Stimulated activated CD4-positive, alpha-beta T cell treated with anti-CD3 and anti-CD28 coated beads, Interleukin-1b, Interleukin-23, amount 100 ng/mL, for 4 hours (primary cell): ENCODE measurements at places on chromosomes 4 and X.

DNA sequence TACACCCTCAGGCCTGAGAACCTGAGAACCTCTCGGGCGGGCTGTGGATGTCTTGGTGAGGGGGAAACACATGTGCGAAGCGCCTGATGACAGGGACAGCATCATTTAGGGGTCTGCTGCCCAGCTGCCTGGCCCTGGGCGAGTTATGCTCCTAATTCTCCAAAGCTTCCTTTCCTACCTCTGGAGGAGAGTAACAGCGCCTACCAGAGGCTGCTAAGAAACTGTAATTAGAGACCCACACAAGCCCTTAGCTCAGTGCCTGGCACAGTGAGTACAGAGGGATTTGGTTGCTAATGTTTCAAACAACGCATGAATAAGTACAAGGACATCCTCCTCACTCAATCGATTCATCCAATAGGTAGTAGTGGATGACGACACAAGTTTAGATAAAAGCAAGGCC lies 40.4 kb downstream of the BCOR start:
- no peak for DNase-seq

GRCh38 chr4:146158036-146158745 lies 17.3 kb upstream of the LSM6 start:
- no peak for DNase-seq

DNA sequence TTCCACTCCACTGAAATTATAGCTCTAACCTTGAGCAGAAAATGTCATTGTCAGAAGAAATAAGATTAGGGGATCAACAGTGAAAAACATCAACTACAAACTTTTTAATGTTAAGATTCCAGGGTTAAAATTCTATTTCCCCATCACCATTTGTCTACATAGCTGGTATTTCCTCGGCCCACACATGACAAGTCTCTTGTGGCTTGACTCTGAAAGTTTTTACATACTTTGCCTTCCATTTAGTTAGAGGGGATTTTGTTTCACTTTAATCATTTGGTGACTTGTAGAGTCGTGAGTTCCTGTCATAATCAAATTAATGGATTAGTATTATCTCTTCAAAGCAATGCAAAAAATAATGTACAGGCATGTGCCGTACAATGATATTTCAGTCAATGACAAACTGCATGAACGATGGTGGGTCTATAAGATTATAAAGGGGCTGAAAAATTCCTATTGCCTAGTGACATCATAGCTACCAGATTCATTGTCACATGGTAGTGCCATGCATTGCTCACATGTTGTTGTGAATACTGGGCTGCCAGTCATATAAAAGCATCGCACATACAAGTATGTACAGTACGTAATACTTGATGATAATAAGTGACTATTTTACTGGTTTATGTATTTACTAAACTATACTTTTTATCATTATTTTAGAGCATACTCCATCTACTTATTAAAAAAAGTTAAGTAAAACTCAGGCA lies 72.0 kb downstream of the ING2 start:
- DNase-seq: no peak

- DNase-seq: no peak
These were observed 26.0 kb downstream of the SMIM43 start for GRCh38 chr4:121738780-121739535.

DNA sequence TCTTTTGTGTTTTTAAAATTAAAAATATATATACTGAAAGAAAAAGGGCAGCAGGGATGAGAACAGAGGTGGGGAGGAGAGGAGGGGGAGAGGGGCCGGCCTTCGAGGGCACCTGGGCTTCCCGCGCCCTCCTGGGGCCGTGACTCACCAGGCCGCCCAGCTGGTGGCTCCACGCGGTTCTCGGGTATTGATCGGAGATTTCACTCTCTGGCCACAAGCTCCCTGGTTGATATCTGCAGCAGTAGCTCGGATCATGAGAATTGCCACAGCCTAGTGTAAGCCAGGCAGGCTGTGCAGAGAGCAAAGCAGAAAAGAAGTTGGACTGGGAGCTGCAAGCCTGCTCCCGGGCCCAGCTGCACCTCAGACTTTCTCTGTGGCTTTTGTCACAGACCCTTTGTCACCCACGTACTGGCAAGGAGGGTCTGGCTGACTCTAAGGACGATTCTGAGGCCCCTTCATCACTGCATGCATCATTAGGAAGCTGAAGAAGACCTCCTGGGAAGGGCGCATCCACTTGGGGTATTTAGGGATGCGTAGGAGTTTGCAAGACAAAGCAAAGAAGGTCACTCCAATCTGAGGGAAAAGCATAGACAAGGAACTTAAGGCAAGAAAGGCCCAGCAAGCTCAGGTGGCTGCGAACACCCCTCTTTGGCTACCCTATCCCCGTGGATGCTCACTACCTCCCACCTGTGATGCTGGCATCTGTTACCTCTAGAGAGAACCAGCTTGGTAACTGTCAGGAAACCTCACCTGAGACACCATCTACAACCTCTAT lies 71.7 kb downstream of the CPZ start:
- no peak for DNase-seq

DNA sequence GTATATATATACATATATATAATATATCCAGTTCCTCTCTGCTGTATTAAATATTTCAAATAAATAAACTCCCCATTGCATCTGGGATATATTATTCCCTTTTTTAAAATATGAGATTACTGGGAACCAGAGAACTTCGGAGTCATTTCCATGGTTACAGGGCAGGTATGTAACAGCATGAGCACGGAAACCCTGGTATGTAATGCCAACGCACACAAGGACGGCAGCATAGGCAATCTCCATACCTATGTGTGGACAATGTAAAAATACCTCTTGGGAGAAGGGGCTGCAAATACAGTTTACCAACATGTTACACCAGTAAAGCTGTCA lies 62.8 kb downstream of the NUDT10 start:
- no peak for DNase-seq
